Activated effector memory CD4-positive, alpha-beta T cell treated with anti-CD3 and anti-CD28 coated beads, Interleukin-2, amount 50 U/mL, for 16 hours (primary cell): ENCODE measurements at places on chromosomes 16 and 17.
A peak's percentile ranks its signal among the peaks of the same experiment; 100 is the strongest.

- no peak for DNase-seq
These were observed 409 bp downstream of the ACSF2 start for GRCh38 chr17:50426472-50426782.

- DNase-seq: no peak
These were observed 5.9 kb downstream of the HPR start for GRCh38 chr16:72068930-72069329.

GRCh38 chr16:68401871-68402747 lies 46.2 kb downstream of the SMPD3 start:
- DNase-seq: peak; percentile 50

DNA sequence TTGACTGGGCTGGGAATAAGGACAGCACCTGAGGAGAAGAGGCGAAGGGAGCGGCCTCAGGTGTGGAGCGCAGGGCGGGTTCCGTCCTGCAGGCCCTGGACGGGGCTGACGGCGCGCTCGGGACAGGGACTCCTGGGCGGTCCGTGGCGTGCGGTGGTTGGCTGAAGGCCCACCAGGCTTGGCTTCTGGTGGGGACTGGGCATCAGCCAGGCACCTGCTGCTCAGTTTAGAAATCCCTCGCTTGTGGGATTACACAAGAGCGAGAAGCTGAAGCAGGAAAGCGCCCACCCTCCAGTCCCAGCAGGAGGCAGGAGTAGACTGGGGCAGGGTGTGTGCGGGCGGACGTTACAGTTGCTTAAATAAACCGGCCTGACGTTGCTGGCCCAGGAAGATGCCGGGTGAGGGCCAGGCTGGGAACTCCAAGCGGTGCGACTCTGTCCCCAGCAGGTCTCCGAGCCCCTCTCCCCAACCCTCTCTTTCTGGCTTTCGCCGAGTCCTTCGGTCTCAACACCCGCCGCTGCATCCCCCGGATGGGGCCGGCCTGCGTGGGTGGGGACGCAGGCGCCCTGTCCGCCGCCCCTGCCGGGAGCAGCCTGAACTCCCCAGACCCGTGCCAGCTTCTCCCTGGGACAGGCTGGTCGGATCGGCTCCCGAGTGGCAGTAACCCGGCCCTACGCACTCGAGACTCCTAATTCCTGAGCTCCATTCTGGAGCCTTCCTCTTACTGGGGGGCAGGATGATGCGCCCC lies 639 bp downstream of the MIF4GD start:
- peak; percentile 83 for DNase-seq

GRCh38 chr16:25158401-25158800 lies 46.9 kb downstream of the LCMT1 start:
- no peak for DNase-seq

DNA sequence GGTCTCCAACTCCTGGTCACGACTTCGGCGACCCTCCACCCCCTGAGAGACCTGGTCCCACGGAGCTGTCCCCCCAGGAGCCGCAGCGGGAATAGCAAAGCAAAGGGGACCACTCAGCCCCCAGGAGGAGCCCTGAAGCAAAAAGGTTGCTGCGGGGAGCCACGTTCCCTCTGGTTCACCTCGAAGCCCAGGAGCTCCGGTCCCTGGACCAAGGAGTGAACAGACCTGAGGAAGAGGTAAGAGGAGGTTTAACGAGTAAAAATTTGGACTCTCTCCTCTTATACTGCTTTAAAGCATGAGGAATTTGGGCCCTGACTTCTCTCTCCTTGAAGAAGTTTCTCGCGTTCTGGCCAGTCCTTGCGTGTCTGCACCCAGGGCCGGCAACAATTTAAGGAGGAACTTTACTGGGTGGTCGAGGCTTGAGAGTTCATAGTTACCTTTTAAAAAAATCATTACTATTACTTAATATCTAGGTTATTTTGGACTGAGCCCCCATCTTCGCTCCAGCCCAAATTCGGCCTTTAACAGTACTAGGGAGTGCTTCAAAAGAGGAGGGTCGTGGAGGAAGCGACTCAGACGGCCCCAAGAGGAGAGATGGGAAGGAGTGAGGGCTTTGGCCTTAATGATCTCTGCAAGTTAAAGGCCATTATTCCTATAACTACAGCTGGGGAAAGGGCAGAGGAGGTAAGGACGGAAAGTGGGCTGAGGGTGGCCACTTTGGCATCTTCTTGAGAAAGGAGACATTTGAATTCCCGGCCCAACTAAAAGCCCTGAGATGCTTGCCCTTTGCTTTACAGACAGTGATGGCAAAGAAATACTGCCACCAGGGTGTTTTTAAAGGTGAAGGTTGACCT lies 16.9 kb upstream of the HOXB9 start:
- no peak for DNase-seq

DNA sequence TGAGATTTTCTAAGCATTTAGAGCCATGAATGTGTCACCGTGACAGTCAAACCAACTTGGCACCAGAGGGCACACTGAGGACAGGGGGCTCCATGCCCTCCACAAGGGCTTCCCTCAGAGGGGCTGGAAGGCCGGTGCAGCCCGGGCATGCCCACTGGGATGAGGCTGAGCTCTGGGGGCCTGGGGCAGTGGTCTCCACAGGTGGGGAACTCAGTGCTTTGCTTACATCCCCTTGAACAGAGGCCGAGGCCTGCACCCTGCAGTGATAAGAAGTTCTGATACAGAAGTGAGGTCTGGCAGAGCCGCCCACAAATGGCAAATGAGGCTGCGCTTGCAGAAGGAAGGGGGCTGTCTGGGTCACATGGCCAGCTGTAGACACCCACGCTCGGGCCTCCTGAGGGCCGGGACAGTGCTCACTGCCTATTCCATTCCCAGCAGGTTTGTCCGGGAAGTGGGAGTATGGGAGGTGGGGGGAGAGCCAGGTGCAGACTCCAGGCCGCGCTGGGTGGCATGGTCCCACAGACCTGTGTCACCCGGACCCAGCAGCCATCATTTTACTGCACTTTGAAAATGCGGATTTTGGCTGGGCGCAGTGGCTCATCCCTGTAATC lies 116.8 kb upstream of the CREBBP start:
- no peak for DNase-seq

GRCh38 chr16:65660390-65660789 lies 538.5 kb upstream of the CDH11 start:
- DNase-seq: no peak

GRCh38 chr17:18087610-18088491 lies at the start of gene DRG2:
Gene DRG2, plus strand, starts transcription at chr17:18087948. Its CDS starts 76 bp downstream, at chr17:18088024.
- peak; percentile 96 for DNase-seq

- no peak for DNase-seq
These were observed 100.5 kb downstream of the MSI2 start for GRCh38 chr17:57356719-57357391.

DNA sequence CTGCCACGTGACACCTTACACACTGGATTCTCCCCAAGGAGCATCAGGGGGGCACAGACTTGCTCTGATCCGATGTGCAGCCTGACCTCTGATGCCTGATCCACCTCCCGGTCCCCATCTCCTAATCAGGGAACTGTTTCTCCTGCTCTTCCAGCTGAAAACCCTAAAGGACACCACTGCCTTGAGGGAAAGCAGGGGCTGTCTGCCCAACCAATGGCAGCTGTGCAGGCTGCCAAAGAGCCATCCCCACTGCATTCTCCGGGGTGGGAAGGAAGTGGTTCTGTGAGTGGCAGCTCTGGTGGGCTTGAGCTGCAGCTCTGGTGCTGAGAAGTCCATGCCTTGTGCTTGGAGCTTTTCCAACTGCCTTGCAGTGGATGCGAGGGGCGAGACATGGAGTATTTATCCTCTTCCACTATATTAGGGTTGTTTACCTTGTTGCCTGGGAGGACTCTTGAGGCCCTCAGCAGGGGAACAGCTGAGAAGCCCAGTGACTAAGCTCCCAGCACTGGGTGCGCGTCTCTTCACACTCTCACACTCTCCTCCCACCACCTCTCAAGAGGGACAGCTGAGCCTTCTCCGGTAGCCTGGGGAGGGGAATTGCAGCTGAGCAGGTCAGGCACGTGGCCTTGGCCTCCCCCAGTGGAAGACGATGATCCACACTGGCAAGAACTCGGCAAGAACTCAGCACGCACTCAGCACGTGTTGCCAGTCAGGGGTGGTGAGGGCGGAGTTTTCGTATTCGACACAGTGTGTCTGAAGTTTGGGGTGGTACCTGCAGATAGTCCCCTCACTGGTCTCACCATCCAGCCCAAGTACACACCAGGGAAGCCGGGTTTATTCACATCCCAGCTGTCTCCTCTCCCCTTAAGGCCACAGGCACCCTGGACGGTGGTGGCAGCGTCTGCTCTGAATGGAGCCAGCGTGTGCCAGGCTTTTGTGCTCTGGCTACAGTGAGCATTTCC lies 21.1 kb upstream of the SPATA32 start:
- DNase-seq: no peak

GRCh38 chr16:23506606-23506994 lies 3.7 kb downstream of the GGA2 start:
- DNase-seq: no peak

GRCh38 chr17:82112914-82113311 lies 14.9 kb upstream of the FASN start:
- no peak for DNase-seq
